ENCODE measurements at places on chromosomes 6 and 20. TPM values are rescaled to one million over a fixed set of nuclear protein-coding genes. Genes with fewer than 3 reads are reported as not detected.

- no peak for DNase-seq
Observed at GRCh38 chr20:31723069-31723318, 326 bp upstream of the BCL2L1 start.

DNA sequence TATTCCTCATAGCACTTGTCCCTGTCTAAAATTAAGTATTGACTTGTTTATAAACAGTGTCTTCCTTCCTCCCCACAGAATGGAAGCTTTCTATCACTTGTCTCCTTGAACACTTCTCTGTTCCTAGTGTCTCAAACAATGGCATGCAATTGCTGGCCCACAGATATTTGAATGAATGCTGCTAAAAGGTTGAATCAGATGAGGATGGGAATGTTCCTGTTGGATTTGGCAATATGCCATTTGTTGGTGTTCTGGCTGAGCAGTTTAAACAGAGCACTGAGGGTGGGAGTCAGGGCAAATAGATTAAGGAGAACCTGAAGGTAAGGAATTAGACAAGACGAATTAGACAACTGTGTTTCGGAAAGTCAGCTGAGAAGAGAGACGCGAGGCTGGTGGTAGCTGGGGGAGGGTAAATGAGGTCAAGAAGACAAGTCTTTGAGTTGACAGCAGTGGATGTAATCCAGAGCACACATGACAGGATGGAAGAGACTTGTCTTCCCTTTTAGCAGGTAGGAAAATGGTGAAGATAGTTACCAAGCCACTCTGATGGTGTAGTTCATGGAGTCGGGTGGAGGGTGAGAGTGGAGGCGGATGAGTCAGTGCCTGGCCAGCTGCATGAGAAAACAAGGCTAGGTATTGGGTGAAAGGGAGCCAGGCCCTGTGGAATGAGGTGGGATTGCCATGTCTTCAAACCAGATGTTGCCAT lies 58.3 kb upstream of the GNRH2 start:
- DNase-seq = peak; percentile 72

GRCh38 chr6:11272491-11273192 lies 40.2 kb upstream of the NEDD9 start:
- no peak for DNase-seq

GRCh38 chr6:155066921-155067680 lies 72.0 kb downstream of the TIAM2 start:
- no peak for DNase-seq

Gene SLC39A7
- total RNA-seq = 43.3 TPM

DNA sequence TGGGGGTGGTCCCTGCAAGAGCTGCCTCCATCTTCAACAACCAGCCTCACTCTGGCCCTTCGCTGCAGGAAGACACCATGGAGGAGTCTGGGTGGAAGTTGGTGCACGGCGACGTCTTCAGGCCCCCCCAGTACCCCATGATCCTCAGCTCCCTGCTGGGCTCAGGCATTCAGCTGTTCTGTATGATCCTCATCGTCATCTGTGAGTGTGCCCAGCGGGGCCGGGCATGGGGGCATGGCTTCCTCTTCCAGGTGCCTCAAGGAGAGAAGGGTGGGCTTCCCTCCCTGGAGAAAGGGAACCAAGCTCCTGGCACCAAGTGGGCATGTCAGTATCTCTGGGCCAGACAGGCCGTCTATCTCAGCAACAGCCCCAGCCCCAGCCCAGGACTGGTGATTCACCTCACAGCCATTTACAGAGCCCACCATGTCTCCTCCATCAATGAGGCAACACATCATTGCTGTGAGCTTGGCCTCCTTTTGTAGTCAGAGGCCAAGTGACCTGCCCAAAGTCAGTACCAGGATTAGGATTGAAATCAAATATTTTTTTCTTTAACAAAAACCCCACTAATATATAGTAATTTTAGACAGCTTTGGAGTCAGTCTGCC lies 40.2 kb downstream of the TM9SF4 start:
- DNase-seq = no peak

Gene FRK
- total RNA-seq = 0.07 TPM

GRCh38 chr6:21284166-21284565 lies 309.4 kb upstream of the SOX4 start:
- no peak for DNase-seq

GRCh38 chr20:56453352-56453751 lies 15.1 kb upstream of the RTF2 start:
- DNase-seq = no peak

DNA sequence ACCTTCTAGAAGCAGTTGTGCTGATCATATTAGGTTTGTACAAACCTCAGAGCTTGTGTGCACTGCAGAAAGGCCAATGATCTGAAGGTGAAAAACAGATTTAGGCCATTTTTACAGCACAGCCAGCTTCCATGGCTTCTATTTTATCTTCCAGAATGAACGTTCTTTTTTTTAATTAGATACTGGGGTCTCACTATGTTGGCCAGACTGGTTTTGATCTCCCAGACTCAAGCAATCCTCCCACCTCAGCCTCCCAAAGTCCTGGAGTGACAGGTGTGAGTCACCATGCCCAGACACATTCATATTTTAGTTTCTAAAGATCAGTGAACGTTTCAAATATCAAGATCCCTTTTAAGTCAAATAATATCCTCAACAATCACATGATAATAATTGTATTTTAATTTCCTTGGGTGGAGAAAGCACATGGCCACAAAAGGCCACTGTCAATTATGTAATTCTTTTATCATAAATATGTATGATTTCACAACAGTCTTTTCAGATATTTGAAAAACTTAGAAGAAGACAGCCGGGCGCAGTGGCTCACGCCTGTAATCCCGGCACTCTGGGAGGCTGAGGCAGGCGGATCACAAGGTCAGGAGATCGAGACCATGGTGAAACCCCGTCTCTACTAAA lies 326.7 kb upstream of the JARID2 start:
- DNase-seq = no peak

Gene MEP1A
- total RNA-seq = not detected

DNA sequence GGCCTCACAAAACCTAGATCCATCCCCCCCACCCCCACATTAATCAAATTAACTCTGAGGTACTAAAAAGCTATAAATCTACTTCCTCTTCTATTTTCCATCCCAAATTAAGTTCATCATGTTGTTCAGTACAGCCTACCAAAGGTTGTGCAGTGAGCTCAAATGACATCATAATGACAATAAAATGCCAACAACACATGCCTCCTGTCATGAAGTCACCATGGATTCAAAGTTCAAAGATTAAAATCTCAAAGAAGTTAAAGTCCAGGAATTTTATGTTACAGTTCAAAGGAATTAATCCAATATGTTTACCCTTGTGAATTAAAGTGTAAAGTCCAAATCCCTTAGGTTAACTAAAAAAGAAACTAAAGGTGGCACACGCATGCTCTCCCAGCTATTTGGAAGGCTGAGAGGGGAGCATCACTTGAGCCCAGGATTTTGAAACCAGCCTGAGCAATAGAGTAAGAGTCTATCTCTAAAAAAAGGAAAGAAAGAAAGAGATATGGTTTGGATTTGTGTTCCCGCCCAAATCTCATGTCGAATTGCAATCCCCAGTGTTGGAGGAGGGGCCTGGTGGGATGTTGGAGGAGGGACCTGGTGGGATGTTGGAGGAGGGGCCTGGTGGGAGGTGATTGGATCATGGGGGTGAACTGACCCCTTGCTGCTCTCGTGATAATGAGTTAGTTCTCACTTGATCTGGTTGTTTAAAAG lies 25.7 kb upstream of the SIRT5 start:
- no peak for DNase-seq

Gene TRIM40
- total RNA-seq = not detected

- DNase-seq = no peak
Observed at GRCh38 chr6:107629548-107630129, 139.7 kb downstream of the SOBP start.

DNA sequence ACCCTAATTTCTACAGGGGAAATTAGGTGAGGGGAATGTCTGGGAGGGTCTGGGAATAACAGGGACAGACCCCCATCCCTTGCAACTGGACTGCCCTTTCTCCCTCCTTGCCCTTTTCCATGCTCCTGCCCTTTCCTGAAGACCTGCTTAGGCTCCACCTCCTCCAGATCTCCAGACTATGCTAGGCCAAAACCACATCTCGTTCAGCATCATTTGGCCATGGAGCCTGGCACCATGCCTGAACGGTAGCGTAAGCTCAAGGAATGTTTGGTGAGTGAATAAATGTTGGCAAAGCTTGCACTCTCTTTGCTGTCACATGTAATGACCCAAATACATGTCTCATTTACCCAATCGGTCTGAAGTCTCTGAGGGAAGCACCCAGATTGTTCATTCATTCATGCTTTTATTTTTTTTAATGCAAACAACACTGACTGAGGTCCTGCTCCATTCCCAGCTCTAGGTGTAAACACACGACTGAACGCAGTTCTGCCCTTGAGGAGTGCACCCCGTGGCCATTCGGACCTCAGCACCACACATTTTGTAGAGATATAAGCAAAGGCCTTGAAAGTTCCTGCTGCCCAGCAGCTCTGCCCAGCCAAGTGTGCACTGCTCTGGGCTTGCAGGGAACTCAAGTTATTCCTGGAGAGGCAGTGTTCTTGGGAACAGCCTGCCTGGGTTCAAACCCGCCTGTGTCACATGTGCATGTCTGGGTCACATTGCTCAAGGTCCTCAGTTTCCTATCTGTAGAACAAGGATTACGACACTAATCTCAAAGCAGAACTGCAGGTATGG lies 1.1 kb upstream of the GRM4 start:
- no peak for DNase-seq

Gene ECT2L
- total RNA-seq = not detected

Gene ETV7
- 0.51 TPM for total RNA-seq

Gene C6orf58
- not detected for total RNA-seq

Gene RNF217
- total RNA-seq = 0.09 TPM

DNA sequence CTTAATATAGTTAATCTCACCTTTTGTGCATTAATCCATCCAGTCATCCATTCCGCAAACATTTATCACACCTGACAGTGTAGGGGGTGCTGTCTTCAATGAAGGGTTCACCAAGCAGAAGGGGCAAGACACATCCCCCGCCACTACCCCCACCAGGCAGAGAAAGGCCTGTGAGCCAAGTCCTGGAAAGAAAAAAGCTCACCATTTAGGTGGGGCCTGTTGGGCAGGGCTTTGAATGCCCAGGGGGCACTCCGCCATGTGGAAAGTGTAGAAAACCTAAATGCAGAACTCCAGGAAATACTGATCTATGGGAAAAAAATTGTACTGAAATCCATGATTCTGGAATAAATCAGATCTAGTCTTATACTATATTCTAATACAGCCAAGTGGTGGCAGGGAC lies 4.8 kb upstream of the STX16 start:
- DNase-seq = no peak

- DNase-seq = no peak
Observed at GRCh38 chr6:43801495-43802181, 31.6 kb downstream of the VEGFA start.

Gene CLIC5
- total RNA-seq = 1.1 TPM

DNA sequence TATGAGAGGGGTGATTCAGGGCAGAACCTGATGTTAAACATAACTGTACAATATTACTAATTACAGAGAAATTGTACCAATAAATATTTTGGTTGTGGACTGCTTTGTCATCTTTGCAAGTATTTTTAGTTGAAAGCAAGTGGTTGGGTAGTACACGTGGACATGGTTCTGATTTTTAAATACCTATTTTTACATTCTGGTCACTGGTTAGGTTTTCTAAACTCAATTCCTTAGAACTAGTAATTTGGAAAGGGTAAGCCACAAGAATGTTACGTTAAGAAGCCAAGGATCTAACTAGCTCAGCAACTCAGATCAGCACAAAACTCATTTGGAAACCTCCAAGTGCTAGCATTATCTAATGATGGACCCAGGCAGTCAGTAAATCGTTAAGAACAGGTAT lies 2.7 kb downstream of the EPB41L2 start:
- no peak for DNase-seq

GRCh38 chr20:2812189-2812588 lies 2.6 kb upstream of the C20orf141 start:
- no peak for DNase-seq

Gene DAAM2
- not detected for total RNA-seq

- no peak for DNase-seq
Observed at GRCh38 chr20:38874460-38875174, 51.6 kb upstream of the FAM83D start.

Gene CNBD2
- 6.1 TPM for total RNA-seq

DNA sequence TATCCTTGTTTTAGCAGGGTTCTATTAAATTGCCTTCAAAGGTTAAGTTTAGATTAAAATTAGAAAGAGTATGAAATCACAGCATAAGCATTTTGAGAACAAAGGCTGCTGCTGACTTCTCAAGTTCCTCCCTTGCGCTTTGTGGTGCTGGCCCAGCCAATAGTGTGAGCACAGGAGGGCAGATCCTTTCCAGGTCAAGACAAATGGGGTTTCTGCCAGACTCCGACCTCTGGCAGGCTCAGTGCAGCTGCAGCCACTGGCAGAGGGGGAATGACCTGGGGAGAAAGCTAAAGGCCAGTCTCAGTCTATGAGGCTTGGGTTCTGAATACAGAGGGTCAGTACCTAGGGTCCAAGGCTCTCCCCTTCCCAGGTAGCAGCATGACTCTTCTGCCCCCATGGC lies 27.0 kb downstream of the CLIC5 start:
- DNase-seq = no peak

Gene ENPP1
- 0.20 TPM for total RNA-seq

GRCh38 chr20:722822-723644 lies 45.3 kb downstream of the SLC52A3 start:
- no peak for DNase-seq

DNA sequence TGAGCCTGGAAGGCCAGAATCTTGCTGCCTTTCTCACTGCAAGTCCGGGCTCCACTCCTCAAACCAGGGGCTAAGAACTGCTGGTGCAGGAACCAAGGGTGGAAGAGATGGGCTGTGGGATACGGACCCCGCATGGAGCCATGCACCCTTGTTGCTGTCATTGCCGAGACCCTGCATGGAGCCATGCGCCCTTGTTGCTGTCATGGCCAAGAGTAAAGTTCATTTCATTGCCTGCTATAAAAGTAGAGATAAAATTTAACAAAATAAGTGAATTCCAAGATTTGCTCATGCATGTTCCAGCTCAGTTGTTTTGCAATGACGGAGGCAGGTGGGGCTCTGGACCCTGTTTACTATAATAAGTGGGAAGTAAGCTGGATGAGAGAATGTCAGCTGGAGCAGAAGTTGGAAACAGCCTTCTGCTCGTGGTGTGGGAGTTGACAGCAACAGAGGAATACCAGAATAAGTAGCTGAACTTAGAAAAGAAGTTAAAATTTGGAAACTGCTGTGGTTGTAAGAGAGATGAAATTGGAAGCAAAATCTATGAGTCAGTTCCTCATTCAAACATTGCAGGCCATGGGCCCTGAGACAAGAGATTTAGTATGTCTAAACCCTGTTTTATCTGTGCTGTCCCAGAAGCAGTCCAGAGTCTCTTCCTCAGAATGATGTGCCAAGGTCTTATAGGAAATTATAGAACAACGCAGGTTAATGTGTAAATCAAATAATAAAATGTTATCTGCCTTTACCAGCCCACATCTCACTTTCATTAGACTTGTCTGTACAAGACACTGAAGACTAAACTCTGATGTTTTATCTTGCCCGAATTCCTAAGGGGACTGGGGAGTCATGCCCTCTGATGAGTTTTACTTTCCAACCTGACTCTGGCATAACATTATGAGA lies 15.8 kb upstream of the THBS2 start:
- no peak for DNase-seq

Gene LINC00237
- total RNA-seq = not detected
